OCI-LY7 (cell line): ENCODE measurements at places on chromosomes 16 and 17. TPM values are rescaled to one million over a fixed set of nuclear protein-coding genes. Genes with fewer than 3 reads are reported as not detected.

The CLEC18C gene
- total RNA-seq, result not detected in 2 replicates

- no peak for DNase-seq
Observed at GRCh38 chr17:27486741-27487140, 30.5 kb downstream of the KSR1 start.

- DNase-seq, result peak; percentile 36
Observed at GRCh38 chr16:82061861-82062525, 26.9 kb downstream of the HSD17B2 start.

GRCh38 chr16:11386791-11387546 lies 41.7 kb downstream of the RMI2 start:
- peak; percentile 40 for DNase-seq

- no peak for DNase-seq
Observed at GRCh38 chr17:31621566-31621965, 230.1 kb downstream of the RAB11FIP4 start.

- no peak for DNase-seq
Observed at GRCh38 chr16:2033057-2033908, 6.6 kb downstream of the NHERF2 start.

DNA sequence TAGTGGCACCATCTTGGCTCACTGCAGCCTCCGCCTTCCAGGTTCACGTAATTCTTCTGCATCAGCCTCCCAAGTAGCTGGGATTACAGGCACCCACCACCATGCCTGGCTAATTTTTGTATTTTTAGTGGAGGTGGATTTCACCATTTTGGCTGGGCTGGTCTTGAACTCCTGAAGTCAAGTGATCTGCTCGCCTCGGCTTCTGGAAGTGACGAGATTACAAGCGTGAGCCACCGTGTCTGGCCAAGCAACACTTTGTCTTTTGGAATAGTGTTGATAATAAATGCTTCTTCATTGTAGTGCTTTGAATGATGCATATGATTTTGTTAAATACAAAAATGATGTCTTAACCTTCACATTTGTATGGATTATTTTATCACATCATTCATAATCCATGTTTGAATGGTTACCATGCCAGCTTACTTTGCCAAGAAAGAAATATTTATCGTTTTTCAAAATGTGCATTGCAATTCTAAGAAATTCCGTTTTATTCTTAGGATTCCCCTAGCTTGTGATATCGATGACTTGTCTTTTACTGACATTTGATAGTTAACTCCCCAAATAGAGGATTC lies 29.1 kb downstream of the USP10 start:
- no peak for DNase-seq

DNA sequence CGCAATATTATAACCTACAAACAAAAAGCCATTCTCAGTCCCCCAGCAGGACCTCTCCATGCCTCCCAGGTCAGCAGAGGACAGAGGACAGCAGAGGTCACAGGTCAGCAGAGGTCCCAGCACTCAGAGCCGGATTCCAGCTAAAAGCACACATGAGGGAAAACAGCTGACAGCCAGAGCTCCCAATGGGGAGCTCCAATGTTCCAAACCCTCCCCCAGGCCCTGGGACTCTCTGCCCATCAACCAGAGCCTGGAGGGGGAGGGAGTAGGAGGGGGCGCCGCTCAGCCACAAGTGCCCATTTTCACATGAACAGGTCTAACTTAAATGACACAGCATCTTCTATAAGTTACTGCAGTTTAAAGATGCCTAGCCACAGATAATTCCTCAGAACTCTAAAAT lies 77.5 kb downstream of the ANKRD11 start:
- DNase-seq, result no peak
